ENCODE measurements at places on chromosomes 2 and 18. TPM values are rescaled to one million over a fixed set of nuclear protein-coding genes. Genes with fewer than 3 reads are reported as not detected.

DNA sequence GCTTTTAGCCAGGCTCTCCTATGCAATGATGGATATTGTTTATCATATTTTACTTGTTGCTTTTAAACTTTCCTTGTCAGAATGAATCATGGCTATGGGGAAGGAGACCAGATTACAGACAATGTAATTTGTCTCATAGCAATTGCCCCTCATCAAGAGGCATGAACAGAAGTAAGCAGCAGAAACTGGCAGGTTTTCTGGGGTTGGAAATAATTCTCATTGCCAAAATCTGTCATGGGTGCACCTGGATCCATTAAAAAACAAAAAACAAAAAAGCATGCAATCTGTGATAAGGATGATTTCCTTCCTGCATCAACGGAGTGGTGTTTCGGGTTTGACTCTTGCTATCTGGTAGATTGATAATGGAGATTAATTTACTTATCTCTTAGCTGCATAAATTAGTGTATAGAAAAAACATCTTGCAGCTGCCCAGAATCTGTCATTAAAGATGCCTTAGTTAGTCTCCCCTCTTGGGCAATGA is 419.6 kb downstream of the SOX11 start:
- DNase-seq, result no peak

GRCh38 chr18:24051031-24051947 is 36.7 kb downstream of the TTC39C start:
- DNase-seq, result no peak

GRCh38 chr18:579238-579637 is 942 bp upstream of the CETN1 start:
- no peak for DNase-seq

- no peak for DNase-seq
Measured at GRCh38 chr18:49149011-49149410, 198.2 kb upstream of the SMAD7 start.

- no peak for DNase-seq
Measured at GRCh38 chr2:134737671-134738070, 18.9 kb upstream of the TMEM163 start.

- DNase-seq, result no peak
Measured at GRCh38 chr18:63779386-63779785, 4.2 kb downstream of the SERPINB7 start.

- DNase-seq, result no peak
Measured at GRCh38 chr2:5657231-5657630, 35.0 kb upstream of the SOX11 start.

ABCG8 gene
- total RNA-seq, result not detected

- no peak for DNase-seq
Measured at GRCh38 chr2:226423498-226423960, 376.1 kb downstream of the IRS1 start.
